Diencephalon (tissue), 1 donor: ENCODE measurements at places on chromosomes 4 and X. TPM values are rescaled to one million over a fixed set of nuclear protein-coding genes. Genes with fewer than 3 reads are reported as not detected.

Gene SLIT2
- 36.7 TPM for total RNA-seq

Gene GLOD5
- not detected for total RNA-seq

Gene SLC25A14
- total RNA-seq: 31.6 TPM

Gene HERC3
- 39.2 TPM for total RNA-seq

Gene ABLIM2
- 30.0 TPM for total RNA-seq

Gene XPNPEP2
- 0.23 TPM for total RNA-seq

Gene NDST4
- 17.3 TPM for total RNA-seq

Gene MAP7D2
- total RNA-seq: 25.1 TPM

Gene ASB11
- not detected for total RNA-seq

Gene BMX
- 0.23 TPM for total RNA-seq

Gene TEX13D
- total RNA-seq: not detected

Gene CWH43
- 0.23 TPM for total RNA-seq

Gene STAP1
- 0.23 TPM for total RNA-seq

Gene IL13RA1
- 9.5 TPM for total RNA-seq

Gene RPS3A
- 2,389 TPM for total RNA-seq

Gene EPHA5
- total RNA-seq: 84.4 TPM

Gene KIAA1210
- under 0.01 TPM for total RNA-seq

Gene TRIM61
- total RNA-seq: 3.2 TPM

Gene ADH1A
- total RNA-seq: not detected

Gene C1QTNF7
- total RNA-seq: 0.69 TPM
